Thymus (tissue), 14 donors: ENCODE measurements at places on chromosomes 6 and 20. TPM values are rescaled to one million over a fixed set of nuclear protein-coding genes. Genes with fewer than 3 reads are reported as not detected.

The C20orf96 gene
- 1.2 TPM for total RNA-seq

DNA sequence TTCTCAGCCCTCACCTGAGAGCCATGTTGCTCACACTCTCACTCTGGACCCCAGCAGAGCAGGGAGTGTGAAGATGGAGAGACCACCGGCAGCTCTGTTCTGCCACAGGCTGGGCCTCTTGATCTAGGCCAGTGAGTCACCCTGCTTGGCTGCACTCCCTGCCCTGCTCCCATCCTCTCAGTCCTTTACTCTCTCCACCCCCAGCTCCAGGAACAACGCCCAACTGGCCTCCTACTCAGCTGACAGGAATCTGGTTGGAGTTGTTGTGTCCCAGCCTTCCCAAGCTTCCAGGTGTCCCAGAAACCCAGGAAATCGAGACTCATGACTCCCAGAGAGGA lies at the start of gene PSORS1C1:
Gene PSORS1C1, plus strand, starts transcription at position 260 of the 338 bp plus-strand sequence. CDS start 14,833 bp downstream, outside the sequence.
- H3K36me3 ChIP-seq = no peaks in the 10 kb centered on the region
- H3K27me3 ChIP-seq = peaks cover 57% of the 10 kb centered on the region
- no peak for DNase-seq
- H3K4me1 ChIP-seq = peaks cover 3% of the 10 kb centered on the region
- no peak within 1 kb of the TSS for H3K27ac ChIP-seq
- H3K4me3 ChIP-seq = no peak within 1 kb of the TSS

The MYCT1 gene
- total RNA-seq = 3.5 TPM

The LY6G6D gene
- not detected for total RNA-seq

The NANP gene
- 3.7 TPM for total RNA-seq

The RIPPLY2 gene
- 0.28 TPM for total RNA-seq

- H3K36me3 ChIP-seq = peaks cover 3% of the 10 kb centered on the region
- H3K4me3 ChIP-seq = no peak overlapping the region
Measured at GRCh38 chr6:3138341-3138740, 19.0 kb downstream of the TUBB2A start.

The GJE1 gene
- total RNA-seq = not detected

DNA sequence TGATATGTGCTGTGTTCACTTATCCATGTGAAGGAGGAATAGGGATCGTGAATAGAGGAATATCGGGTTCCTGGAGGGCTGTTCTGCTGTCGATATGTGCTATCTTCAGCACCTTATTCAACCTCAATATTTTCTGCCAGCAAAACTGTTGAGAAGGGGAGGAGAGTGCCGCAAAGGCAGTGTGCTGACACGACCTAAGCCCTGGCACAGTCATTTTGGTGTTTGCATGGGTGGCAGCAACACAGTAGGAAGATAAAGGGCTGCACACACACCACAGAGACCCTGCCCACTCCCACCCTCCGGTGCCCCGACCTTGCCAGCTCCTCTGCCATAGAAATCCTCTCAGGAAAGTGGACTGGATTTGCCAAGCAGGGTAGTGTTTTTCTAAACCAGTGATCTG lies 47.0 kb downstream of the ZDHHC14 start:
- DNase-seq = no peak
- H3K4me1 ChIP-seq = no peaks in the 10 kb centered on the region
- no peak overlapping the region for H3K4me3 ChIP-seq
- H3K27ac ChIP-seq = no peak overlapping the region

The FILIP1 gene
- total RNA-seq = 1.9 TPM

DNA sequence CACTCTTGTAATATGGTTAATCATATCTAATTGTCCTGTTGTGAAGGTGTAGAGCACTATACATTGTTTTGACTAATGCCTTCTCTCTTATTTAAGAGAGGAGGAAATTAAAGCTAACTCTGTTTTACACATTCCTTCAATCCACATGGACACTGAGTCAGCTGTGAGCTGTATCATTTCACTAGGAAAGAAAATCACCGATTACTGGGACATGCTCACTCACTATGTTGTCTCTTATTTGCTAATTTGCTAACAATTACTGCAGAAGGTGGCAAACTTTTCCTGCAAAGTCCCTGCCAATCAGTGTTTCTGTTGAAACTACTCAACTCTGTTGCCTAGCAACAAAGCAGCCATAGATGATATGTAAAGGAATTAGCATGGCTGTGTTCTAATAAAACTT lies 98.2 kb downstream of the BCAS1 start:
- no peaks in the 10 kb centered on the region for H3K4me1 ChIP-seq
- no peaks in the 10 kb centered on the region for H3K27me3 ChIP-seq
- no peak overlapping the region for H3K4me3 ChIP-seq
- no peak for DNase-seq
- H3K36me3 ChIP-seq = no peaks in the 10 kb centered on the region
- no peak overlapping the region for H3K27ac ChIP-seq

The IMPG1 gene
- total RNA-seq = 0.09 TPM

- H3K27ac ChIP-seq = no peak overlapping the region
- no peaks in the 10 kb centered on the region for H3K27me3 ChIP-seq
- H3K36me3 ChIP-seq = no peaks in the 10 kb centered on the region
Measured at GRCh38 chr20:1912053-1912452, 16.8 kb downstream of the SIRPA start.

DNA sequence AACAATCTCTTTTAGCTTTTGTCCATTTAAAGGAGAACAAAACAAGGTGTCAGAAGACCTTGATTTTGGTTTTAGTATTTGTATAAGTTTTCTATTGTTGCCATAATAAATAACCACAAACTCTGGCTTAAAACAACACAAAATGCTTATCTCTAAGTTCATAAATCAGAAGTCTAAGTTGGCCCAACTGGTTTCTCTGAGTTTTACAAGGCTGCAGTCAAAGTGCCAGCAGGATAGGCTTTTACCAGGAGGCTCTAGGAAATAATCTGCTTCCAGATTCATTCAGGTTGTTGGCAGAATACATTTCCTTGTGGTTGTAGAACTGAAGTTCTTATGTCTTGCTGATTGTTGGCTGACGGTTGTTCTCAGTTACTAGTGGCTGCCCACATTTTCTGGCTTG lies 147.2 kb upstream of the HMGCLL1 start:
- H3K4me3 ChIP-seq = no peak overlapping the region
- H3K36me3 ChIP-seq = no peaks in the 10 kb centered on the region
- no peaks in the 10 kb centered on the region for H3K27me3 ChIP-seq
- no peaks in the 10 kb centered on the region for H3K4me1 ChIP-seq
